ENCODE measurements at places on chromosomes 6 and 20.

GRCh38 chr6:62480544-62480943, 194.5 kb upstream of the KHDRBS2 start:
- DNase-seq, result no peak

DNA sequence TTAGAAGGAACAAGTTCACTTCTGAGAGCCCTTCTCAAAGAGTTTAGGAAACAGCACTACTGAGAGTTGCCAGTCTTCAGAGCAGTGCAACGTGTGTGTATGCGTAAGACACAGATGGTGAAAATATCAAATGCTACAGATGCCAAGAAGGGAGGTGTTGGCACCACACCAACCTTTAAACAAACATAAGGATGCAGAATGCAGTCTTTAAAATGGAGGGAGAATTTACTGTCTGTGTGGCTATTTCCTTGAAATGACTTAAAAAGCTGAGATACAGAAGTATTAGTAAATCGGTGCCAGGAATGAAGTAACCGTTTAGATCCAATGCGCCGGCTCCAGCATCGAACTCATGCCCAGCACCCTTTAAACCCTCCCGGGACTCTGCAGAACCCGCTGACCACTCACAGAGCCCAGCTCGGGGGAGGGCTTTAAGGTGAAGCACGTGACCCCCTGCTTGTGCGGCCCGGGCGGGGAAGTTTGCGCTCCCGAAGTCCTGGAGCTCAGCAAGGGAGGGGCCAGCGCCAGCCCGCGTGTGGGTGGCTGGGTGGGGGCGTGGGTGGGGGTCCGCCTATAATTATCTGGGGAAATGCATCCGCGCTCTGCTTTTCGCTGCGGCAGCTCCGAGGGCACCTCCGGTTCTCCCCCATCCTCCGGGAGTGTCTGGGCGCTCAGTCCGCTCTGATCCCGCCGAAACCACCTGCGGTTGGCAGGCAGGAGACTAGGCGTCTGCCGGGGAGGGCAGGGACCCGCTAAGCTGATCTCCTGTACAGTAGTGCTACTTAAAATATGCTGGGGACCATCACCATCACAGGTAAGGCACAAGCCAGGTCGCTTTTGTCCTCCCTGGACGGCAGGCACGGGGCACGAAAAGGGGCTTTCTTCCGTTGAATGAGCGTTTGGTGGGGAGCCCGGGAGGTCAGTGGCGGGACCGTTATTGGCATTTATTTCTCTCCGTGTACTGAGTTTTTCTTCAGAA, 66.0 kb downstream of the ZBTB2 start:
- DNase-seq, result no peak

DNA sequence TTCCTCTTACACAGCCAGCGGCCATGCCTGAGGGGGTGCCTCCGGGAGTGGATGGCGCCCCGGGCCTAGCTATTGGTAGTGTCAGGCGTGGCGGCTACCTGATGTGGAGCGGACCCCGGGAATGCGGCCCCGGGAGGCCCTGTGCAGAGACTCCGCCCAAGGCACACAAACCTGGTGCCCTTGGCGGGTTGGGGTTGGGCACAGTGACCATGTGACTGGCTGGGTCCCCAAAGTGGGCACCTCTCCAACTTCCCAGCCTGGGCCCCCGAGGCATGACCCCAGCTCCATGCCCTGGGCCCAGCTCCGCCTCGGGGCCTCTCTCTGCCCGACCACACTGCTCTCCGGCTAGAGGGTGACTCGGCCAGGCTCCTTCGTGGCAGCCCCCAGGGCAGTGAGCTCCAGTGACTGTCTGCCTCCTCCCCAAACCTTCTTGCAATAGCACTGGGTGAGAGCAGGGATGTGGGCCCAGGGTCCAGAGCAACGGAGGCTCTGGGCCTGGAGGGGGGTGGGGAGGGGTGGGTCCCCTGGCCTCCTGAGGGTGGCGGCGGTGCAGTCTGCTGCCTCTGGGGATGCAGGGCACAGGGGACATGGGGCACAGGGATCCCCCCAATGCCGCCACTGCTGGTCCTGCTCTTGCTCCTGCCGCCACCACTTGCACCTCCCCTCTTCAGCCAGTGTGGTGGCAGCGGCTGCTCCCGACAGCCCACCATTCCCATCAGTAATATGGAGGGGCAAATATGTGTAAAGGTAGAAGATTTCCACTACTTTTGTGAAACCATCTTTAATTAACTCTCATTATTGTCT, 942.9 kb upstream of the EPHA7 start:
- no peak for DNase-seq

DNA sequence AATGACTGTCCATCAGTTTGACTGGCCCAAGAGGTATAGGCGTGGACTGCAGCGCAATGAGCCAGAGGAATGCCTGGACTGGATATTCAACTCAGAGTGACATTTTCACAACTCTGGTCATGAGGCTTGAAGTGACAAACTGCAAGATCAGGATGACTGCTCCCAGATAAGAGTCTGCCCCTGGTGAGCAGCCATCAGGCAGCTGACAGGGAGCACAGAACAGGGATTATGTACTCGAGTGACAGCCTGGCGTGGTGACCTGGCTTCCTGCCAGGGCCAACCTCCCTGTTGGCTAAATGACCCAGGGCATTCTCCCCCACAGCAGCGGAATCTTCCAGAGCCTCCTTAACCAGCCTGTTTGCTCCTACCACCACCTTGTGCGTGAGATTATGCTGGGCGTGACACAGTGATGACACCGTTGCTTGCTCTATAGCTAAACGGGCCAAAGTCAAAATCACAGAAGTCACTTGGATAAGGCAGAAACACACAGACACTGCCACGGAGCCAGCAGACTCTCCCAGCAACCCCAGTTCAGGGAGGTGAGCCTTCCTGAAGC, 209.1 kb upstream of the JARID2 start:
- no peak for DNase-seq

All from breast epithelium (tissue), 4 donors.